ENCODE measurements at places on chromosomes 4 and X.

- DNase-seq, result no peak
These were observed 17.9 kb upstream of the PDE5A start for GRCh38 chr4:119646347-119647071.

GRCh38 chr4:188428935-188429334 is 289.7 kb downstream of the TRIML1 start:
- no peak for DNase-seq

DNA sequence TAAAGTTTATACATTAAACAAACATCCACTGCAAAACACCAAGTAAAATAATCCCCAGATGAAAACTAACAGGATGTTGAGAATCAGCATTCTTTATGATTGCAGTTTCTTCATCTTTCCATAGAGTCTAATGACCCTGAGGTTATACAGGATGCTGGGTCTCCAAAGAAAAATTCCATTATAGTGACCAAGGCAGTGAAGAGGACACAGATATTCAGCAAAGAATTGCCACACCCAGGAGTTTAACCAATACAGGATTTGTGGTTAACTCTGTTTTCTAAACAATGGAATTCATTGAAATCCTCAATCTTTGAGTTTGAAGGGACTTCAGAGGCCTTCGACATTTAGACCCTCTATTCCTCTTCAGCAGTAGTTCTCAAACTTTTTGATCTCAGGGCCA is 76.2 kb upstream of the ESX1 start:
- DNase-seq, result no peak

GRCh38 chr4:139700568-139700967 is 34.9 kb downstream of the MGST2 start:
- no peak for DNase-seq

DNA sequence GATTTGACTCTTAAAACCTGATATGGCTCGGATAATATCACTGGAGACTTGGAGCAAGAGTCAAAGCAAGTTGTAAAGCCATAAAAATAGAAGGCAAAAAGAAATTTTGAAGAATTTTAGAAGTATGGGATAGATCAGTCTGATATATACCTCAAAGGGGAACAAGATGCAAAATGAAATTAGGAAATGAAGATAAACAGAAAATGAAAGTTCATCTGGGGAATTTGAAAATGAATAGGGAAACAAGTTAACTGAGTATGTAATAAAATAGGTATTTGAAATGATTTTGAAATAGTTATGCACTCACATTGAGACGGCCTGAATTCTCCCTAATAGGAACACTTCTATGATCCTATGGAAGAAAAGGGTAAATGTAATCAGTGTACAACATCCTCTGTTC is 5.7 kb downstream of the CYP2U1 start:
- no peak for DNase-seq

DNA sequence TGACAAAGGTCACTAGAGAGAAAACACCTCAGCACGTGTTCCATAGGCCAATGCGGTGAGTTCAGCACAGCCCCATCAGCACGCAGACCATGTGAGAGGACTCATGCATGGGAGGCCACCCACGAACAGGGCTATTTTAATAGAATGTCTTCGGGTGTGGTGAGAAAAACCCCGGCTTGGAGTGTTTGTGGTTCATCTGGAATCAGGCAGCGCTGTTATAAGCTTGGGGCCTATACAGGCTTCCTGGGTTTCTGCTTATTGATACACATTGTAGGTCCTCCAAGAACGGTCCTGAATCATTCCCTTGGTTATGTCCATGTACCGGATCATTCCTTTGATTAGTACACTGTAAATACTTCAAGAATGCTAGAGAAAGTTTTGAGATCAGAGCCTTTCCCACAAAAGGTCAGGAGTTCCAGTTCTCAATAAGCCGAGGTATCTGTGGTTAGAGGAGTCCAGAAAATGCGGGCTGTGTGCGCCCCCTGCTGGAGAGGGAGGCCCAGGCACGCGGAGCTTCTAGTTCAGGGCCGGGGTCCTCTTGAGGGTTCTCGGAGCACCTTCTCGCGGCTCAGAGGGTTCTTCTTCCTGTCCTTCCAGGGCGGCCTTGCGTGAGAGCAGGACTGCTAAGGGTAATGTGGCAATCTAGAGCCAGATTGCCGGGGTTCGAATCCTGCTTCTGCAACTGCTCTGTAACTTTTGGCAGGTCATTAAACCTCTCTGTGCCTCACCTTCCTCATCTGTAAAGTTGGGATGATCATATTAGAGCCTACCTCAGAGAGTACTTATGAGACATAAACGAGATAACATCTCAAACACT is 51.8 kb downstream of the TLR10 start:
- peak; percentile 46 for DNase-seq

DNA sequence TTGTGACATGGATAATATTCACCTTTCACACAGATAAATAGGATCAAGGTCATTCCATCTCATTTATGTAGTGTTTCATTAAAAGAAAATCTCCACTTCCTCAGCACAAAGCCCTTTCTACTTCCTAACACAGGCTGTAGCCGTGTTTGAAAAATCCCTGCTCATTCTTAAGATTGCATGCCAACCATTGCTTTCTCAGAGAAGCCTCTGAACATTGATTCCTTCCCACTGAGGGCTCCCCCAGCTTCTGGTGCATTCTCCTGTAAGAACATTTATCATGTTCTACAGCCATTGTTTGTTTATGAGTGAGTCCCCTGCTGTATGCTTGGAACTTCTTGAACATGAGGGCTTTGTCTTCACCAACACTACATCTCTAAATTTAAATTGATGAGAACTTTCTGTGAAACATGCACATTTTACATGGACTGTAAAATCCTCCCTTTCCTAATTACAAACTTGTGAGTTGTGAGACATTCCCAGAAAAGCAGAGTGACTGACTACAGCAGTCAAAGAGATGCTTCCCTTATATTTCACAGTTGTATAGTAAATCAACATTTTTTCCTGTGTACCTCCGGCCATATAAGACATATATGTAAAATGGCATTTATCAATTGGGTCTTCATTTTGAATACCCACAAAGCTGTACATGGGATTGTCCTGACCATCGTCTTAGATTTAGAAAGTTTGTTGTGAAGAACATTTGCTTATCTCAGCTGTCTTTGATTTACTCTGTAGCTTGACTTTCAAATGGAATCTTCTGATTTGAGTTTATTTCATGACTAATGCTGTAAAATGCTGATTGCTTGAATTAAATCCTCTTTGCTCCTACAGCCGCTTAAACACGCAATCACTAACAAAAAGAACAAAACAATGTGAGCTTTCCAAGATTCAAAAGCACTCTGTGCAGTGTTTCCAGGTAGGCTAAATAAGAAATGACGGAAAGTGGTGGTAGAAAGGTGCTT is 600.5 kb upstream of the SLIT2 start:
- no peak for DNase-seq

DNA sequence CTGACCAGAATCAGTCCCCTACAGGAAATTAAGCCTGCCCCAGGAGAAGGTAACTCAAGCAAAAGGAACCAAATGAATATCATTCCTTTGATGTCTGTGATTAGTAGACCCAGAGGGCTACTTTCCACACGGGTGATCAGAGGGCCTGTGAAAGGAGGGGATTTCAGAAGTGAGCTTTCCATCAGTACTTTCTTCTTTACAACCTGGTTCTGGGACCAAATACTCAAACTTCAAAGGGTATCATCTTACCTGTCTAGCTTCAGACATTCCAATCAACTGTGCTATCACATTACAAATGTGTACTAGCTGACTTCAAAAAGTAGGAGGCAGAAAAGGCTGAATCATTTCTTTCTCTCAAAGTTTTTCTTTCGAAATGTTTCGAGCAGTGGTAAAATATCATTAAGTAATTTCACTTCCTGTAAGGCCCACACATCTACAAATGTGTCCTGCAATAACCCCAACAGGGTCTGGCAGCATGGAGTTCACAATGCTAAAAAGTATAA is 23.9 kb downstream of the ACSL4 start:
- no peak for DNase-seq

- DNase-seq, result no peak
These were observed 95.9 kb upstream of the RPS6KA3 start for GRCh38 chrX:20362268-20363267.

DNA sequence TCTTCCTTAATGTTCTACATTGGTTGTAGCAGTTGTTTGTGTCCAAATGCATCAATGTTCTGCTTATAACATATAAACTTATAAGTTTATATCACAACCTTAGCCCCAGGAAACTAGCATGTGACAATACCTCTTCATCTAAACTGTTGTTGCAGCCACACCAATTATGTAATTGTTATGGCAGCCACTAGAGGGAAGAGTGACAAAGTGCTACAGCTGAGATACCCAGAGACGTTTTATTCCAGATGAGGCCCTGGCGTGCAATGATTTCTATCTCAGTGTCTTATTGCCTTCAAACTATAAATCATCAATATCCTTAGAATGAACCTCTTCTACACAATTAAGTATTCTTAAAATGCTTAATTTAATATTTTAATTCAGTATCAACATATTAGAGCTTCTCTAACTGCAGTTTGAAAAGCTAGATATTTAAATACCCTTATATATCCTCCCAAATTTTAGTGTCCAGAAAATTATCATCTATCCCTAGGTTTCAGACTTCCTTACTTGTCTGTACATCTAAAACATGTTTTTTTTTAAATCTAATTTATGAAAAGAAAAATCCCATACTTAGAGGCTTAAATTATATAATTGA is 171.6 kb downstream of the PCDH10 start:
- peak; percentile 6 for DNase-seq

- DNase-seq, result no peak
These were observed 296.7 kb downstream of the ASMT start for GRCh38 chrX:1911401-1912128.

DNA sequence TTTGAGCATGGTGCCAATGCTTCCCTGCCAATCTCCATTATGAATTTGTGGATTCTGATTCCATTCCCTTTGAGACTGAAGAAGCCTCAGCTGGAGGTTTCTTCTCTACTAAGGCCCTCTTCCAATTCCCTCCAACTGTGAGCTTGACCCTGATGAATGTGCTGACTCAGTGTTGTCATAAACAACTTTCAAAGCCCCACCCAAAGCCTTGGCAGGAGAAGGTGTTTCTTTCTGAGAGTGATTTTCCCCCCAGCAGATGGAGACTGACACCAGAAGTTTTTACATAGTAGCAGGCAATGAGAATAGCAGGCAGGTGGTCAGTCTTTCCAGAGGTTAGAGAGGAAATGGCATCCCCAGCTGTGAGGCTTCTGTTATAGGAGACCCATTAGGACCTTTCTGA is 53.1 kb downstream of the OCRL start:
- DNase-seq, result no peak

GRCh38 chrX:3204606-3205005 is 141.8 kb downstream of the MXRA5 start:
- no peak for DNase-seq

- no peak for DNase-seq
These were observed 253.1 kb upstream of the EDA2R start for GRCh38 chrX:66892004-66892403.

GRCh38 chr4:128525387-128525786 is 237.8 kb upstream of the PGRMC2 start:
- no peak for DNase-seq

DNA sequence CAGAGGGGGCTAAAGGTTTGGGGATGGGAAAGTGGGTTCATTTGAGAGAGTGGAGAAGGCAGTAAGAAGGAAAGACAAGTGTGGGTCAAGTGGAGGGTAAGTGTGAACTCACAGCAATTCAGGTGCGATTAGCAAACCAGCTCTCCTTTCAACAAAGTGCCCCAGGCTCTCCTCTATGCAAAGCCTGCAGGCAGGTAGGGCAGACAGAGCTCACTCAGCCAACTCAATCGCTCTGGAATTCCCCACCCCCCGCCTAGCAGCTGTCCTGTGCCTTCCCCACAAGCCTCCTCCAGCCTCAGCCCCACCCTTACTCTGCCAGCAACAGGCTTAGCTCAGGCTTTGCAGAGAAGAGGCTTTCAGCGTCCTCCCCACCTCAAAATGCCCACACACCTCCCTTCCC is 14.8 kb upstream of the MAMLD1 start:
- no peak for DNase-seq

- no peak for DNase-seq
These were observed 5.0 kb upstream of the SHROOM4 start for GRCh38 chrX:50818986-50819385.

DNA sequence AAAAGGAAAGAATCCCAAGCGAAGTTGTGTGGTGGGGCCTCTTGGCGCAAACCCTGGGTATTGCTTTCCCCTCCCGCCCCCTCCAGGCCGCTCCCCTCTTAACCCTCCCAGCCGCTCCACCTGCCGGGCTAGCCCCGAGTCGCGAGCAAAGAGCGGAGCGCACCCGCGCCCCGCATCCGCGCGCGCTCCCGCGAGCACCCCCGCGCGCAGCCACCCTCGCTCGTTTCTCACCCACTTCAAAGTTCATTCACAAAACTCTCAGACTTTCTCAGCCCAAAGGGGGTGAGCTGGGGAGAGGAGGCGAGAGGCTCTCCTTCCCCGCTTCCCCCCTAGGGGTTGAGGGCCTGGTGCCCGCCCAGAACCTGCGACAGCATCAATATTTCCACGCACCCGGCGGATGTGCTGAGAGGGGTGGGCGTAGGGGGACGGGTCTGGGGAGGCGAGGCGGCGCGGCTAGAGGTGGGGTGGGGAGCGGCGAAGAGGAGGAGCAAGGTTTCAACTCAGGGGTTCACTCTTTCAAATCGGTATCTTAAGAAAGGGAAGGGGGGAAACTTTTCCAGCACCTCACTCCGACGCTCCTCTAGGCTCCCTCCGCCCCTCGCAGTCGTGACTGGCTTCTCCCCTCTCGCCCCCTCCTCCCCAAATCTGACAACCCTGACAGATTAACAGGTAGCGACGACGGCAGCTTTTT is 1.8 kb downstream of the MAML3 start:
- no peak for DNase-seq

DNA sequence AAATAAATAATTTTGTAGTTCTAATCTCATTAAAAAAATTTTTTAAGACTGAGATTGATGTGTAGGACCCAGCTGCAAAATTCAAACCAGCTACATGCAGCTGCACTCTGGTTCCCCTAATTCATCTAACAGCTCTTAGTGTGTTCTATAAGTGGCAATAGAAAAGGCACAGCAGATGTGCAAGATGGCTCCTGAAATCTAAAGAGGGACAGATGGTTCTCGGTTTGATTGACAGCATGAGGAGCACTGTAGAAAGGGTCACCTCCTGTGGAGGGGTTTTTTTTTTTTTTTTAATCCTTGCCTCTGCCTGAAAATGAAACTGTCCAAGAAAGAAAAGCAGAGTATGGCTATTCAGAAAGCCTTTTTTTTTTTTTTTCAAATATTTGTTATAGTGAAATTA is 16.9 kb upstream of the OCIAD1 start:
- no peak for DNase-seq

DNA sequence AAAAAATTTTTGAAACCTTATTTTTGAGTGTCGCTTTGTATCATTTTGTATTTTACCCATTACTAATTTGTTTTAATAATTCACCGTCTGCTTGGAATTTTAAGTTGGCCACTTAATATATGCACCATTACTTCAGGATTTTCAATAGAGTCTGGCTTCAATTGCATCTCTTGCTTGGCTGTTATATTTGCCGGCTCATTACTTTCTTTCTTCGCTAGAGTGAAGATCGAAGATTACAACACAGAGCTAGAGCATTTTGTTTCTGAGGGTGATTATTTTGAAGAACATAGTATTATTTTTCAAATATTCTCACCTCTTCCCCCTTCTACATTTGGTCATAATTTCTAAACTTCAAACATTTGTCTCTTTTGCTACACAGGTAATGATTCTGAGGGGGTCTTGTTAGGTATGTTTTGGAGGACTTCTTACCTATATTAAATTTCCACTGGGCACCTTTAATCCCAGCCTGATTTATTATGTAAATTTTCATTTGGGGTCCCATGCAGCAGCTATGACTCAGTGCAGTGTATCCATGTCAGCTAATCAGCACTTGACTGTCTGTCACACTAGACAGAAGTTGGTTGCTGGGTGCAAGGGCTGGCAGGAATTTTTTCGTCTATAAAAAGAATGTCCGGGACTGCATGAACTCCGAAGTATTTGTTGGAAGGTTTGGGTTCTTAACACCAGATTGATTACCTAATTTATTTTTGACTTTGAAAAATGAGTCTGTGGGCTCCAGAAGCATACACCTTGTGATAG is 18.6 kb downstream of the TBC1D1 start:
- no peak for DNase-seq

Measured in left renal cortex interstitium (tissue), 4 donors.